Thoracic aorta (tissue), 2 donors: ENCODE measurements at places on chromosomes 4 and X. TPM values are rescaled to one million over a fixed set of nuclear protein-coding genes. Genes with fewer than 3 reads are reported as not detected.

FANCB gene
- total RNA-seq: 1.8 TPM

DRP2 gene
- total RNA-seq: 0.99 TPM

GRCh38 chr4:111959222-111959621 is 186.0 kb upstream of the FAM241A start:
- DNase-seq: no peak

AADAT gene
- 13.5 TPM for total RNA-seq

GRCh38 chr4:141962486-141962885 is 326.1 kb downstream of the IL15 start:
- no peak for DNase-seq

GRCh38 chr4:165580351-165580905 is 201.6 kb downstream of the CPE start:
- peak; percentile 3 for DNase-seq

CLDN34 gene
- total RNA-seq: not detected

DNA sequence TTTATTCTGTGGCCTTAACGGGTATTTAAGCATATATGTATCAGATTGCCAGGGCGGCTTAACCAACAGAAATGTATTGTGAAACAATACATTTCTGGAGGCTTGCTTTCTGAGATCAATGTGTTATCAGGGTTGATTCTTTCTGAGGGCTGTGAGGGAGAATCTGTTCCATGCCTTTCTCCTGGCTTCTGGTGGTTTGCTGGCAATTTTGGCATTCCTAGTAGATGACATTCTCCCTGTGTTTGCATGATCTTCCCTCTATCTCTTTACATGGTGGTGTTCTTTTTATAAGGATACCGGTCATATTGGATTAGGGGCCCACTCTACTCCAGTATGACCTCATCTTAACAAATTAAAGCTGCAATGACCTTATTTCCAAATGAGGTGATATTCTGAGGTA is 16.9 kb upstream of the CEP135 start:
- no peak for DNase-seq

PCDH18 gene
- total RNA-seq: 31.0 TPM

GRCh38 chr4:108533876-108534275 is 86.5 kb upstream of the RPL34 start:
- DNase-seq: no peak

DNA sequence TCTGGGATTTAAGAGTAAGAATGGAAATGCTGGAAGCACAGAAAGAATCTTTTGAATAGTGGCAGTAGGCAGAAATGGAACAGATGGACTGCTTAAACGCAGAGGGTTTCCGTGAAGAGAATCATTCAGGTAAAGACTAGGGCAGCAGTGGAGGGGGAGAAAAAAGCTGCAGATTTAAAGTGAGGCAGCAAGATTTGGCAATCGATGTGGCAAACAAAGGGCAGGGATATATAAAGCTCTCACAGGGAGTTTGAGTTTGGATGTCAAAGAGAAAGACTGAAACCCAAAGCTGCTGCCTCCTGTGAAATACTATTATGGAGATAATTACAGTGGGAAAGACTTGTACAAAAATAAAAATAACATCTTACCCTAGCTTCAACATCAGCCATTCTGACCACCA is 384.0 kb downstream of the CENPC start:
- no peak for DNase-seq

DNA sequence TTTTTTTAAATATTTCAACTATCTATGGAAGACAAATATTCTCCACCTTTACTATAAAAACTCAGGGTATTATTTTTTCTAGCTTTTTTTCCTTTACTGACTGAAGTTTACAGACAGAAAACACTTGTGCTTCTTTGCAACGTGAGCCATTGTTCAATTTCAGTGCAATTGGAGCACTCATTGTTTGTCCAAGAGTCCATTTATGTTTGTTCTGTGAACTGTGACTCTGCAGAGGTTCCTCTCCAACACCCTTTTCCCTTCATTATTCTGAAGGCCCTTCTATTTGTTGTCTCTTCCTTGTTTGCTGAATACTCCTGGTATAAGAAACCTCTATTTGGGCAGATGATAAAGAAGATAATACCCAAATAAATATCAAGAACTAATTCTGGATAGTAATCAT is 37.4 kb downstream of the DAPP1 start:
- DNase-seq: no peak
